ENCODE measurements at places on chromosomes 13 and 19.

- DNase-seq = no peak
Measured at GRCh38 chr19:24166055-24166454, 79.1 kb downstream of the ZNF254 start.

DNA sequence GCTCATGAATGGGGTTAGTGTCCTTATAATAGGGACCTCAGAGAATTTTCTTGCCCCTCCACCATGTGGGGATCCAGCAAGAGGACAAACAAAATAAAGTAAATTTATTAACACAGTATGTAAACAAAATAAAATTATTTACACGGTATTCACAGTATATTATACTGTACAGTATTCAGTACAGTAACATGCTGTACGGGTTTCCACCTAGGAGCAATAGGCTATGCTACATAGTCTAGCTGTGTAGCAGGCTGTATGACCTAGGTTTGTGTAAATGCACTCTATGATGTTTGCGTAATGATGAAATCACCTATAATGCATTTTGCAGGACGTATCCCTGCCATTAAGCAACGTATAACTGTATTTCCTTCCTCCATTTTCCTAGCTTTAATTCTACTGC, 11.8 kb upstream of the DIAPH3 start:
- no peak for DNase-seq

DNA sequence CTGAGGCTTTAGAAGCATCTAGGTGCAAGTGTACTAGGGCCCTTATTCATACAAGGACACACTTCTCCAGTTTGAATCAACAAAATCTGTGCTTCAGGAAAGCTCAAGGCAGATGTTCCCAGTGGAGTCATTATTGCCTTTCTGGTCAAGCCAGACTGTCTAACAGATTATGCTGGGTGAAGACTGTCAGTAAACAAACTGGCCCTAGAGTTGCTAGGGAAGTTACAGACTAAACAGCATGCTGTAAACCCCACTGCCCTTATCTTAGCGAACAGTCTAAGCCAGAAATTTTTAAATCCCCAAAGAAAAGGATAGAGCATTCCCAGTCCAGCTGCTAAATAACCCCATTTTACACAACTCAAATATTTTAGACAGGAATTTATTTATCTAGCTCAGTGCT, 1701.3 kb upstream of the PRR20A start:
- no peak for DNase-seq

DNA sequence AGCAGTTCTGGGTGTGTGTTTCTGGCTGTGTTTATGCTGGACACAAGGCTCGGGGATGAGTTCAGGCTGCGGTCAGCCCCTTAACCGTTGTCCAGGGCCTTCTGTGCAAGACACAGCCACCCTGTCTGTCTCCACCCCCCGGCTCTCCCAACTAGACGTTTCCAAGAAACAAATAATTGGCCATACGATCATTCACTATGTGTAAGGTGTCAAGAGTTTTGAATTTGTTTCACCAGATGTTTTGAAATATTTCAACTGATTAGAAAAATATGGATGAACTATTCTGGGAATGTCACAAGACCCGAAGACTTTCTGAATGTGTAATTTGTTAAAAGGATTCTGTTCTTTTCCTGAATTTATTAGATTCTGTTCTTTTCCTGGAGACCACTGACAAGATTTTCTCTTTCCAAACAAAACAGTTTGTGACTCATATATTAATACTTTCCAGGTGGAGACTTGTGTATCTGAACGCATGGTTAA, 318.2 kb downstream of the MYO16 start:
- no peak for DNase-seq

GRCh38 chr13:25502031-25502430, 130.3 kb downstream of the ATP8A2 start:
- DNase-seq = no peak

- no peak for DNase-seq
Measured at GRCh38 chr19:38375748-38376147, 1.4 kb downstream of the PSMD8 start.

GRCh38 chr13:25729201-25729600, 322.6 kb downstream of the SHISA2 start:
- DNase-seq = no peak

DNA sequence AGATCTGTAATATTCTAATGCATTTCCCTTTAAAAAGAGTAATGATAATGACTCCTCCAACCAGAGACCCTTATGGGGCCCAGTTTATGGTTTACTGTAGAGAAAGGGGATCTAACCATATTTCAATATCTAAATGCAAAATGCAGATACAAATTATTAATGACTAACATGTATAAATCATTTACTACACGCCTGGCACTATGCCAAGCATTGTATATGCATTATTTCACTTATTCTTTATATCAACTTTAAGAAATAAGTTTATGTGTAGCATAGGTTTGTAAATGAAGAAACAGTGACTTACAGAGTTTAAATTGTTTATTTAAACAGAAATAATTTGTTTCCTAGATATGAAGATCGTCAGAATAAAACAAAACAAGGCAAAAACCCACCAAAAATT, 86.2 kb upstream of the SCEL start:
- no peak for DNase-seq

- DNase-seq = no peak
Measured at GRCh38 chr13:35714588-35715377, 238.3 kb upstream of the MAB21L1 start.

- no peak for DNase-seq
Measured at GRCh38 chr13:76266561-76266960, 619.6 kb downstream of the KCTD12 start.

DNA sequence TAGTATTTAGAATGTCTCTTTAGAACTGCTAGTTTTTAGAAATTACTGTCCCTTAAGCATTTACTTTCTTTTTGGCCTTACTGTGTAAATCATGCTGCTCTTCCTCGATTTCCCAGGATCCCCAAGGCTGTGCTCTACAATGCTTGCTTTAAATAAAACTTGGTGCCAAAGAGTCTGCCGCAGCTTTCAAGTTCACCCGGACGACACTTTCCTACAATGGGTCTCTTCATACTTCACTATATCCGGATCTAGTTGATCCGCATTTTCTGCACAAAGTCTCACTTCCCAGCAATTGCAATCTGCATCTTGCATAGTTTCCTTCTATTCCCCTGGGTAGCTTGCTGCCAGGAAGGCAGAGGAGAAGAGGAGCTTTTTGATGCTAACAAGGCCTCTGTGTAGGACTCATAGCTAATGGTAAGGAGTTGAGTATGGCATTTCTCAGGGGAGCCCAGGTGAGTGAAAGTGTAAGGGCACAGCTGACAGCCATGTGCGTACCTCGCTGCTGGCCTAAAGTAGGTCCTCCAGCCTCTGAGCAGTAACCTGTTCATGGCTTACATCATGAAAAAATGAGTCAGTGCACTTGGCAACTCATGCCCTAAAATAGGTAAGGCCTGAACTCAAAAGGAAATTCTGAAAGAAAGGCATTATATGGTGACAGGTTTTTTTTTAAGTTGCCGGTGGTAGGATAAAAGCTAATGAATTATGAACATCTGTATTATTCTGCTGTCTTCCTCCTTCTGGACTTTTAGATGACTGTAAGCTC, 101.6 kb downstream of the ENOX1 start:
- DNase-seq = no peak

DNA sequence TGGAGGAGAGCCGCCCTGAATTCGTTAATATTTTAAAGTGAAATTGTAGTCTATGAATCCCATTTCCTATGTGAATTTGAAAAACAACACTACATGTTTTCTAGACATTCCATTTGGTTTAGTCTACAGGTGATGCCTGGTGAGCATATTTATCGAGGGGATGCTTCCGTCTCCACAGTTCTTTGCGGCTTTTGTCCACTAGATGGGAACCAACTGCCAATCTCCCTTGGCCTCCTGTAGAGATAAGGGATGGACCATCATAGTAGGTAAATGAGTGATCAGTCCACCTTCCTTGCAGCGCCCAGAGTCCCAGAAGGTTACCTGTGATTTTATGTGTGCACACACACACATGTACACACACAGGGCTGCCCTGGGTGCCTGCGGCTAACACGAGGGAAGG, 289.8 kb upstream of the SOX21 start:
- DNase-seq = no peak

- peak; percentile 91 for DNase-seq
Measured at GRCh38 chr19:19461671-19462622, 53.4 kb downstream of the TSSK6 start.

- peak; percentile 75 for DNase-seq
Measured at GRCh38 chr19:15378534-15379082, 979 bp downstream of the AKAP8 start.

GRCh38 chr19:10517361-10517759, at the start of gene S1PR5:
Gene S1PR5, minus strand, starts transcription at chr19:10517447. Its CDS starts 2,436 bp downstream, at chr19:10515011.
- no peak for DNase-seq

- no peak for DNase-seq
Measured at GRCh38 chr13:26680572-26680971, 80.0 kb downstream of the GPR12 start.

- DNase-seq = no peak
Measured at GRCh38 chr13:43895940-43896339, 16.2 kb downstream of the LACC1 start.

GRCh38 chr13:42990291-42991232, 1.5 kb downstream of the EPSTI1 start:
- DNase-seq = peak; percentile 75

- peak; percentile 16 for DNase-seq
Measured at GRCh38 chr13:101453784-101454201, 1.3 kb downstream of the ITGBL1 start.

GRCh38 chr19:17411801-17412200, 6.4 kb upstream of the BST2 start:
- DNase-seq = no peak

DNA sequence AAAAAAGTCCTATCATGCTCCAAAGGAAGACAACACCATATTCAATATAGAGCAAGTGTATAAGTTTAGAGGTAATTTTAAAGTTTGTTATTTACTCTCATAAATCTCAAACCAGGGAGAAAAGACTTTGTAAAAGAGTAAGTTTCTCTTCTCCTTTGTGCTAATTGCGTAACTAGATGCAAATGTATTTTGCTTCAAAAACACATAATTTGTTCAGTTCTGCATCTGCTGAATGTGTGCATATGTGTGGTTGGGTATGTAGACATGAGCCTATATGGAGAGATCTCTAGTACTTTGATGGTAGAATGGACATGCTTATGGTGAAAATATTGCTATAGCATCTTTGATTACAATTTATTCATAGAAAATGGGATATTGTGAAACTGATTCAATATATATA, 17.8 kb upstream of the MIR17HG start:
- no peak for DNase-seq

DNA sequence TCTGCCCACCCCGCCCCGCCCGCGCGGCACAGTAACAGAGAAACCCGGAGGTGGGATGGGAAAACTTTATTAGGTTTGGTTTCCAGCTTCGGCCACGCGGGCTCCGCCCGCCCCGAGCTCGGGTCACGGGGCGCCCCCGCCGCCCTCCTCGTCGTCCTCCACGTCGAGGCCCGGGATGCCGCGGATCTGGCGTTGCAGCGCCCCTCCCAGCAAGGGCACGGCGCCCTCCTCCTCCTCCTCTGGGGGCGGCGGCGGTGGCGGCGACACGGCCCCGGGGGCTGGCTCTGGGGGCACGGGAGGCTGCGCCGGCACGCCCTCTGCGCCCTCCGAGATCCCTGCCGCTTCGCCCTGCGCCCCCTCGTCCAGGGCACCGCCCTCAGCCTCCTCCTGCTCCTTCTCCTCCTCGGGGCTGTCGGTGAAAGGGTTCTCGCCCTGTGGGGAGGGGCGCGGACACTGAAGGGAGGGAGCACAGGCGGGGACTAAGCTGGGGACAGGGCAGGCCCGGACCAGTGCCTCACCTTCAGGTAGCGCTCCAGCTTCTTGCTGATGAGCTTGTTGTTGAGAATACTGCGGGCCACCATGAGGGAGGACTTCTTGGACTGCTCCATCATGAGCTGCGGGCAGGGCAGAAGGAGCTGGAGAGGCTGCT, 536 bp upstream of the AKAP8 start:
- peak; percentile 71 for DNase-seq

- no peak for DNase-seq
Measured at GRCh38 chr19:7981199-7981598, 24.2 kb downstream of the ELAVL1 start.
